NCI-H2171 treated with DMSO at 0.1 percent for 48 hours (cell line): ENCODE measurements at places on chromosomes 6 and 20.
A peak's percentile ranks its signal among the peaks of the same experiment; 100 is the strongest.

- DNase-seq = no peak
These were observed 39.4 kb upstream of the MAFB start for GRCh38 chr20:40728470-40728869.

- DNase-seq = no peak
These were observed at the start of gene CASS4 for GRCh38 chr20:56411759-56412472. CASS4 (plus strand) TSS chr20:56412260; CDS start chr20:56412459, 199 bp downstream.

- no peak for DNase-seq
These were observed 512.7 kb upstream of the ZNF337 start for GRCh38 chr20:26209171-26209941.

- DNase-seq = no peak
These were observed 15.0 kb upstream of the MAFB start for GRCh38 chr20:40703975-40704530.

DNA sequence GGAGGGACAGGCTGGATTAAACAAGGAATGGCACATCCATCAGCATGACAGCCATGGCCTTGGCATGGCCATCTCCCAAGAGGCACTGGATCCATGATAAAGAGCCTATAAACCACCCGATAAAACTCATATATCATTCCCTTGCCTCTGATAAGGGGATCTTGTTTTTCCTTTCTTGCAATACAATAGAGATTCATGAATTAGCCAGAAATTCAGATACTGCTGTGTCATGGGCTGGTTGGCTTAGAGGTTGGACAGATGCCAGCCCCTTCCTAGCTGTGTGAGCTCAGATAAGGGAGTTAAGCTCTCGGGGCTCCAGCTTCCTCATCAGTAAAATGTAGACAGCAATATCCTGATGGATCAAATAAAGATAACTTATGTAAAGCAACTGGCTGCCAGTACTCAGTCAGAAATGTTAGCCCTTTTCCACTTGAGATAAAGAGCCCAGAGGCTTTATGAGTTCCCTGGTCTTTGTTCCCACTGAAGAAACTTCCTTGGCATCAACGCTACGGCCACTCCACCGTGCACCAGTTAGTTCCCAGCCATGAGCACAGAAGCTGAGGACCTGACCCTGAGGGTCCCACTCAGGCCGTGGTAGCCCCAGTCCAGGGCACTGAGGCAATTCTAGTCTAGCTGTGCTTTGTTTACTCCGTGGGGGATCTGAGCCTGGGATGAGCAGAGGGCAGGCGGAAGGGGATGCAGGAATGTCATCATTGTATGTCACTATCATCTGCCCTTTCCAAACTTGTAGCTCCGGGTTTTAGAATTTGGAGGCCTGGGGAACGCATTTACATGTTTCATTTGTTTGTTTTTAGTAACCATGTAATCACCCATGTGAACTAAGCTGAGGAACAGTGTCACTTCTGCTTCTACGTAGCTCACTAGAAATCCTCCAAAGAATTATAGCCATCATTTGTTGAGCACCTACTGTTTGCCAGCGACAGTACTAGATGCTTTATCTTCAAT, 67.2 kb upstream of the TBC1D7 start:
- peak; percentile 42 for DNase-seq

DNA sequence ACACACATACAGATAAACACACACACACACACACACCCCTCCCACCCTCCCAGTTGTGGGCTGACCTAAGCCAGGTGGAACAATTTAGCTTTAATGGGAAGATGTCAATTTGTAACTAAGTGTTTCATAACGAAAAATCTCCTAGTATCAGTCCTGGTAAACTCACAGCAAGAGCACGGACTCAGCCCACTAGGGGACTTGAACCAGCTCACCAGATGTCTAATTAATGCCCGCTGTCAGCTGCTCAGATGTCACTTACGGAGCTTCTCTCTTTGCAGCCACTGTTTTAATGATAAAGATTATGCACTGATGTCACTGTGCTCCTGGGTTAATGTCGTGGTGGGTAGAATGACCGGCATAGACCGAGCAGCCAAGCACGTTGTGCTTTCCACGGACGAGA, 116.6 kb upstream of the INSM1 start:
- DNase-seq = peak; percentile 93
